Stimulated activated CD8-positive, alpha-beta memory T cell treated with anti-CD3 and anti-CD28 coated beads, Interleukin-7, amount 100 ng/mL, for 48 hours (primary cell): ENCODE measurements at places on chromosomes 2 and 18.

- peak; percentile 12 for DNase-seq
Measured at GRCh38 chr2:225041851-225042799, at the start of gene DOCK10. TSS of gene DOCK10 (minus strand) at chr2:225042468. CDS start at chr2:225042374, 94 bp downstream.

GRCh38 chr2:232925821-232926156 lies 55.7 kb downstream of the SNORC start:
- DNase-seq: no peak

- DNase-seq: no peak
Measured at GRCh38 chr2:214117054-214117453, 293.8 kb upstream of the VWC2L start.

DNA sequence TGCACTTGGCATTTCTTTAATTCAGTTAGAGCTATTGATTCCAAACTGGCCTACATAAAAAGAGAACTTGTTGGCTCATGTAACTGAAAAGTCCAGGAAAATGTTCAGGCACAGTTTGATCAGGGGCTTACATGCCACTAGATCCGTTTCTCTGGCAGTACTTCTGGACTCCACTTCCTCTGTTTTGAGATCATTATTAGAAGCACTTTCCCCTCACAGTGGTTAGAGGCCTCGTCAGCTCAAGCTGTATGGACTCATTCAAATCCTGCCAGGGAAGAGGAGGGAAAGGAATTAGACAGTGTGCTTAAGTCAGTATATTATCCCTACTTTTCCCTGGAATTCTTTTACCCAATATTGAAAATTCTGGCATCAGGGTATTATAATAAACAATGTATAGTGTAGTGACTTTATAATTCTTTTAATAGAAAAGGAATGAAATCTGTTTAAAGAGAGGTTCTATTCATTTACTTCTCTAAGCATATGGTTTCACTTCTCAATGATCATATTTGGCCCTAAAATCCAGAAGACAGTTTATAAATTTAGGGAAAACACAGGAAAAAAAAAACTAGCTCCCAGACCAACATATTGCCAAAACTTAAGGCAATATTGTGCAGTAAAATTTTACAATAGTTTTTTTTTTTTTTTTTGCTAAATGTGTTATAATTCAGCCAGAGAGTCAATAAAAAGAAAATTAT lies 92.0 kb downstream of the ARMC9 start:
- no peak for DNase-seq

DNA sequence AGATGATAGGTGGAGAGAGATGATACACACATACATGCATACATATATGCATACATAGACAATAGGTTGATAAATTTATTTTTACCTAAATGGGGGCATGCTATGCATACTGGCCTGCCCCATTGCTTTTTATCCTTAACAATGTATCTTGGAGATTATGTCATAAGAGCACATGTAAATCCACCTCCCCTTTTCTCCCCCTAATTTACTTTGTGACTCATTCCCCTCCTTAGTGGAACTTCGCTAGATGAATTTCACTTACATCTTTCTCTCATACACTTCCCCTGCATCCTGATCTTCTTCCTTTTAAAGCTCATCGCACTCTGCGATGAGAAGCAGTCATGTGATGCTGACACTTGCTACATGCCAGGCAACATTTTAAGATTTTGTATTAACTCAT lies 223.6 kb downstream of the C1D start:
- DNase-seq: no peak

DNA sequence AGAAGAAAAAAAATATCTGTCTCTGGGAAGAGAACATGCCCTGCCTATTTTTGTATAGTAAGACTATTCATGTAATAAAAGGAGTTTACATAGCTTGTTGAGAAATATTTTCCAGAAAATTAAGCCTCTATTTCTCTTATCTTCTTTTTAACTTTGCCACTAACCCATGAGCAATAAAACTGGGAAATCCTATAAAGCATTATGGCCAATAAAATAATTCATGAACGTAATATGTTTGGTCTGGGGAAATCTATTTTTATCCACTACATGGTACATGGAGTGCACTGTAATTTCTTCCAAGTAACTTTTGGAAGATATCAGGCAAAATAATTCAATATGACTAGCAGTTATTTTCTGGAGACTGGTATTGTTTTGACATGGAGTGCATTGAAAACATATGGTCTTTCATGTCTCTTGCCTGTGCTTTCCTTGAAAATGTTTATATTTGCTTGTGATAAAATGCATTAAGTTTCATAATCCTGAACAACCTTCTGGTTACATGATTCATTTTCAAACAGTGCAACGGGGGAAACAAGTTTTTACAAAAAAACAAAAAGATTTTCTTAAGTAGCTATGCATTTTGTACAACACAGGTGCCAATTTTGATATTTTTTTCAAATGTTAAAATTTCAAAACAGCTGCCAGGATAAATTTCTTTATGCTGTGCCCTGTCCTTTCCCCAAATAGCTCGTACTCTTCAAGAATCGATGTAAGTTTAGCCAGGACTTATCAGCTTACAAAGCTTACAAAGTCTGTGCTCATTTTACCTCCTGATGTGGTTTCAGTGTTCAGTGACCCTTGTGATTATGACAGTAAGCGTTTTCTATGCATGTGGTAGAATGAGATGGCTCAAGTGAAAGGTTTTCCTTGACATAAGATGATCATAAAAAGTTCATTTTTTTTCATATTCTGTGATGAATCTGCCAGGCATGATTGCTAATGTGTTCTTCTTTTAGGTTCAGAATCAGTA lies 194.5 kb downstream of the UBE2E3 start:
- no peak for DNase-seq

DNA sequence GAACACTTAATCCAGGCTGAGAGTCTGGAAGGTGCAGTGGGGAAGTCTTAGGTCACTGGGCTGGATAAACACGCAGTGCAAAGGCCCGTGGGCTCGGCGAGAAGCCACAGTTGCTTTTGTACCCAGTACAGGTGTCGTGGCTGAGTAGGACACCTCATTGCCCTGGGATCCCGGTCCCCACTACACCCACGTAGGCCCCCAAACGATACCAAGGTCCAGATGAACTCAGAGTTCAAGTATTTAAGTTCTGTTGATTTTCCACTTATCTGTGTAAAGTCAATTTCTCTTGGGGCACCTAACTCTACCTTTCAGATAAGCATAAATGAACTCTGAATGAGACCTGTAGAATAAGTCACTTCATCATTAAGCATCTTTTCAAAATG lies 302.0 kb downstream of the PIEZO2 start:
- no peak for DNase-seq

DNA sequence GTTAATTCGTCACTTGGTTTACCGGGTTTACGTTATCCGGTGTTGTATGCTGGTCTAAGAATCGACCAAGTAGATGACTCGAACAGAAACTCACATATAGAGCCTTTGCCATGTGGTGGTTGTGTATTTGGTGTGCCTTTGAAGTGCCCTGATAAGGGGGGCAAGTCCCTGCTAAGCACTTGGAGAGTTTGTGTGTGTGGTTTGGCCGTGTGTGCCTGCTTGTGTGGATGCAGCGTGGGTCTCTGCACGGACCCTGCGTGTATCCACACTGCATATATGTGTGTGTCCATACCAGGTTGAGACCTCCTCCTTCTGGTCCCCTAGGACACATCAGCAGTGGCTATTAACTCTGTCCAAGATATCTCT lies 2.4 kb upstream of the CELF4 start:
- DNase-seq: no peak

GRCh38 chr18:31857526-31858106 lies 85.3 kb downstream of the TRAPPC8 start:
- DNase-seq: no peak

GRCh38 chr18:61545281-61546245 lies 212.3 kb downstream of the CDH20 start:
- DNase-seq: no peak

GRCh38 chr2:17584689-17585088 lies 44.2 kb downstream of the VSNL1 start:
- DNase-seq: no peak

DNA sequence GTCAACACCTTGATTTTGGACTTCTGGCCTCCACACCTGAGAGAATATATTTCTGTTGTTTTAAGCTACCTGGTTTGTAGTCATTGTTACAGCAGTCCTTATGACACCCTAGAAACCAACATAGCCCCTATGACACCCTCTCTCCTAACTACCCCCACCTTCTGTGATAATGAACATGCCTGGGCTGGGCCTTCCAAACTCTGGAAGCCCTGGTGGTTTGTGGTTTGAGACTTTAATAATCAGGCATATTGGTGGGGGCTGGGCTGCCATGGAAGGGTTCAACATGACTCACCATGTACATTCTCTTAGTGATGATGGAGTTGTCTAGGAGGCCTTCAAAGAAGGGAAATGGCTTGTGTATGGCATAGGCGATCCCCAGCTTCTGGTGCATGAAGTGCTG lies 3.3 kb downstream of the SP110 start:
- DNase-seq: no peak

- no peak for DNase-seq
Measured at GRCh38 chr2:203814661-203815540, 52.7 kb upstream of the CTLA4 start.

- no peak for DNase-seq
Measured at GRCh38 chr2:130241041-130241707, 42.9 kb upstream of the TUBA3E start.

DNA sequence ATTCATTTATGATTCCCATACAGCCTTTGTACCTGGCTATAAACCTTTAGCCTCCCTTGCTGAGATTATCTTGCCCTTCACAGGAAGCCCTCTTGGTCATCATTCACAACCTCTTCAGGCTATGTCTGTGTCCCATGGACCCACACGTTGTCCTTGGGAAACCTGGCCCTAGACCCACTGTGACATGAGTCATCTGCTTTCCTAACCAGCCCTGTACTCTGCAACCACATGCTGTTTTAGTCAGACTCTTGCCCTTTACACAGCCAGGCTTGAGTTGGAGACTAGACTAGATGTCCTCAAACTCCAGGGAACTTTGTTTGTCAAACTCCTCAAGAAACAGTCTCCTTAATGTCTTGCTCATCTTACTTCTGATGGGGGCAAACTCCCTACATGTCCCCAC lies 229.3 kb upstream of the ZSWIM2 start:
- DNase-seq: no peak

DNA sequence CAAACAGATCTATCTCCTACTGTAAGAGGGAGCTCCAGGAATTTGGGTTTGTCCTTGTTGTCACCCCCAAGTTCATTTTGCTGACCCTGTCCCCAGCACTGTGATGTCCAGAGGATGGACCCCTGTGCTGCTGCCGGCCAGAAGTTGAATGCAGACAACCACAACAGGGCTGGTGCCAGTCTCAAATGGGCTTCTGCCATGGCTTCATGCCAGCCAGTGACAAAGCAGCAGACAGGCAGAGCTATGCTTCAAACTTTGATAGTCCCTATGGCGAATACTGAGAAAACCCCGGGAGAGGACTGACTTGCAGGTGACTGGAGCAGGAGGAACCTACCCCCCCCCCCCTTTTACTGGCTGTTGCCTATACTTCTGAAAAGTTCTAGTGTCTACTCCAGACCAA lies 3.2 kb downstream of the SMAD7 start:
- no peak for DNase-seq

GRCh38 chr2:33265584-33266338 lies 210.7 kb upstream of the RASGRP3 start:
- DNase-seq: no peak

GRCh38 chr2:85549826-85550225 lies 10.9 kb downstream of the MAT2A start:
- no peak for DNase-seq

- no peak for DNase-seq
Measured at GRCh38 chr18:61096226-61096625, 237.0 kb upstream of the CDH20 start.

DNA sequence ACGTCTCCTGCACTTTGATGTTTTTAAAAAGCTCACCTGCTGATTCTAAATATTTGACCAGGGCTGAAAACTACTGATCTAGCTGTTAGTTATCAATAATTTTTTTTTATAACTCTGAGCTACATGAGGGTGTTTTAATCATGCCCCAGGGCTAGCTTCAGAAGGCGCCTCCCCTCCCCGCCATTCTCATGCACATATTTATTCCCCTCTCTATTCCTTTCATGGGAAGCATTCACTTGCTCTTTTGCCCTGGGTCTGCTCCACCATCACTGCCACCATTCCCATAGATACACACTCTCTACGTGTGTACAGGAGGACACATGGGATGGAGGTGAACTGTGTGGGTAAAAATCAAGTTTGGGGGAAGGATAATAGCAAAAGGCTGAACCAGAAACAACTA lies 101.0 kb downstream of the PLA2R1 start:
- DNase-seq: no peak

DNA sequence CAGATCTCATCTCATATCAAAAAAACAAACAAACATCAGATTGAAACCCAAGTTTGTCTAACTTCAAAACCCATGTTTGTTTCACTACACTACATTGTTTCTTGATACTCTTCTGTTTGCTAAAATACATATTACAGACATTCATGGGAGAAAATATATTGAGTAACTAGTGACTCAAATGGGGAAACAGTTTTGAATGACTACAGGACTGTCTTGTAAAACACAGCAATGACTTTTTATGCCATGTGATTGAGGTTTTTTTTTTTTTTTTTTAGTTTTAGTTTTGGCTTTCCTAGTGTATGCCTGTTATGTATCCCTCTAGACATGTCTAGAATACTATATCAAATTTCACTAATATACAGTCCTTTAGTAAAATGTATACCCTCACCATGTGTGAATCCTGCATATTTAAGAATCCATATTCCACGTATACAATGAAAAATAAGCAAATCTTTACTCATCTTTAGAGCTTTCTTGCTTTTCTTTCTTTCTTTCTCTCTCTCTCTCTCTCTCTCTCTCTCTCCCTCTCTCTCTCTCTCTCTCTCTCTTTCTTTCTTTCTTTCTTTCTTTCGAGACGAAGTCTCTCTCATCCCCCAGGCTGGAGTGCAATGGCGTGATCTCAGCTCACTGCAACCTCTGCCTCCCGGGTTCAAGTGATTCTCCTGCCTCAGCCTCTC lies 46.6 kb upstream of the SERTAD2 start:
- no peak for DNase-seq

DNA sequence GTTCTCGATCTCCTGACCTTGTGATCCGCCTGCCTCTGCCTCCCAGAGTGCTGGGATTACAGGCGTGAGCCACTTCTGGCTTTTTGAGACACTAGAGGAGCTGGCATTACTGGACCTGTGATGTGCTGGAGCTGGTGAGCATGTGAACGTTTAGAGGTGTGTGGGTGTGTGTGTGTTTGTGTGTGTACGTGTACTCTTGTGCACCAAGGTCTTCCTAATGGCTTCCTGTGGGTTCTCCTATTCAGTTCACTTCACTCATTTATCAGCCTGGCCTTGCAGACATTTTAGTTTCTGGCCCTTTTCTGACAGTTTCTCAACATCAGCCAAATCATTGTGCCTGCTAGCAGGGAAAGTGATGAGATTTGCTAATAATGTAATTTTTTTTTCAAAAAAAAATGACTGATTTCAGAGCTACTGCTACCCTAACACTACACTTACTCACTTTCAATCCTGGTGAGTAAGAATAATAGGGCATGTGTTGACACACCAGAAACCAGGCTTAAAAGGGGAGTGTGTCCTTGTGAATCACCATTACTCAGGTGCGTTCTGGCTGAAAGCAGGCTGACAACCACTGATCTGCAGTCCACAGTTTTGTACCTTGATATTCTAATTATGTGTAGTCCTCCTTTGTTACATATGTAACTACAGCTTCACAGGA lies 41.0 kb upstream of the ACTR3 start:
- DNase-seq: peak; percentile 47

- DNase-seq: no peak
Measured at GRCh38 chr2:12543978-12544558, 172.7 kb upstream of the TRIB2 start.
